H54 (cell line): ENCODE measurements at places on chromosomes 13 and 19.

DNA sequence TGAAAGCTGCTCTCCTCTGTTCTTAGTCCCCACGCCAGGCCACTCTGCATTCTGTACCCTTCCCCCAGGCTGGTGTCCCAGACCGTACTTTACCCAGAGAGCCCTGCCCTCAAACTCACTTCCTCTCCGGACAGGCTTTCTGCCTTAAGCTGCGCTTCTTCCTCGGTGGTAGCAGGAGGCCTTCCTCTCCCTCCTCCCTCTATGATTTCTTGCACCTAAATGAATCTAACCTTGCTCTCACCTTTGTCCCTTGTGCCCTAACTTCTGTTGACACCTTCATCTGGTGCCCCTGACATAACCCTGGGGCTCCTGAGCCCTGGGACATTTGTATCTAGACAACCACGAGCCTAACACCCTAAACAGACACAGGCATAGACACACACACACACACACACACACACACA is 29.6 kb upstream of the CEACAM21 start:
- no peak for DNase-seq

DNA sequence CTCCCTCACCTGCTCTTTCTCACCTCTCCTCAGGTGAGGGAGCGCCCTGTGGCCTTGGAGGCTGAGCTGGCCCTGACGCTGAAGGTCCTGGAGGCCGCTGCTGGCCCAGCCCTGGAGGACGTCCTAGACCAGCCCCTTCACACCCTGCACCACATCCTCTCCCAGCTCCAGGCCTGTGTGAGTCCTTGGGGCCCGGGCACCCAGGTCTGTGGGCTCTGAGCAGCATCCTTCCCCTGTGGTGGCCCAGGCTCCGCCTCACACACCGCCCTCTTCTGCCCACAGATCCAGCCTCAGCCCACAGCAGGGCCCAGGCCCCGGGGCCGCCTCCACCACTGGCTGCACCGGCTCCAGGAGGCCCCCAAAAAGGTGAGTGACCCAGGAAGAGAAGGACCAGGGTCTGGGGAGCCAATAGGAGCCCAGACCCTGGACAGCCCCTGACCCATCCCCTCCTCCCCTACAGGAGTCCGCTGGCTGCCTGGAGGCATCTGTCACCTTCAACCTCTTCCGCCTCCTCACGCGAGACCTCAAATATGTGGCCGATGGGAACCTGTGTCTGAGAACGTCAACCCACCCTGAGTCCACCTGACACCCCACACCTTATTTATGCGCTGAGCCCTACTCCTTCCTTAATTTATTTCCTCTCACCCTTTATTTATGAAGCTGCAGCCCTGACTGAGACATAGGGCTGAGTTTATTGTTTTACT is 1.9 kb downstream of the IFNL1 start:
- no peak for DNase-seq

DNA sequence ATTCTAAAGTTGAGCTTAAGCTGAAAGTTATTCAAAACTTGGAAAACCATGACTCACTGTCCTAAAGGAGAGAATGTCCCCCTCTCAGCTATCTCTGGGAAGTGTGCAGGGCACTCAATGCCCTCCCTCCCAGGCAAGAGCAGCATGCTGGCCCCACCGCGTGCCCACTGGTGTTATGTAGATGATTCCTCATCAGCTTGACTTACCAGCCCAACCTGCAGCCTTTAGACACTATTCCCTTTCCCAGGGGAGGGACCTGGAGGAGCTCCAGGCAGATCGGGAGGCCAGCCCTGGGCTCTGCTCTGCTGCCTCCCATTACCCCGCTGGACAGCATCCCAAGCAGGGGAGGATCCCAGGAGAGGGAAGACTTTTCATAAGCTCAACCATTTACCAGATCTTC is 124.6 kb downstream of the FGF14 start:
- no peak for DNase-seq

DNA sequence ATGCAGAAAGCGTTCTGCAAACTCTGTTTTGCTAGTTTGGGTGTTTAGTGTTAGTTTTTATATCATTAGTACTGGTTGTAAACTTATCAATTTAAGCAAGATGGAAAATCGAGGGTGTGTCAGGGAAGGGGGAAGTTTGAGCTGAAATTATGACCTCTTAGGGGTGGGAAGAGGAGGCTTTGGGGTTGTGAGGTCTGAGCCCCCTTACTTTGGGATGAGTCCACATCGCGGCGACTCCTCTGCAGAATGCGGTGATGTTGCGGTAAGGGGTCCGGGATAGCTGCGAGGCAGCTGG is 743 bp upstream of the NDUFS7 start:
- DNase-seq, result peak; percentile 69

GRCh38 chr13:50080203-50080910 is 65.1 kb downstream of the KCNRG start:
- no peak for DNase-seq

DNA sequence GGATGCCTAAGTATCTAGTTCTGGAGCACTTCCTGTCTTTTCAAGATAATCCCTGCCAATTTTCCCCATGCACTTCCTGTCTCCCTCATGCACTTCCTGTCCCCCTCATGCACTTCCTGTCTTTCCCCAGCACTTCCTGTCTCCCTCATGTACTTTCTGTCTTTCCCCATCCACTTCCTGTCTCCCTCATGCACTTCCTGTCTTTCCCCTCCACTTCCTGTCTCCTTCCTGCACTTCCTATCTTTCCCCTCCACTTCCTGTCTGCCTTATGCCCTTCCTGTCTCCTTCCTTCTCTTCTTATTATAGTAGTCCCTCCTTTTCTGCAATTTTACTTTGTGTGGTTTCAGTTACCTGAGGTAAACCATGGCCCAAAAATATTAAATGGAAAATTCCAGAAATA is 3.0 kb upstream of the TNNT1 start:
- no peak for DNase-seq

DNA sequence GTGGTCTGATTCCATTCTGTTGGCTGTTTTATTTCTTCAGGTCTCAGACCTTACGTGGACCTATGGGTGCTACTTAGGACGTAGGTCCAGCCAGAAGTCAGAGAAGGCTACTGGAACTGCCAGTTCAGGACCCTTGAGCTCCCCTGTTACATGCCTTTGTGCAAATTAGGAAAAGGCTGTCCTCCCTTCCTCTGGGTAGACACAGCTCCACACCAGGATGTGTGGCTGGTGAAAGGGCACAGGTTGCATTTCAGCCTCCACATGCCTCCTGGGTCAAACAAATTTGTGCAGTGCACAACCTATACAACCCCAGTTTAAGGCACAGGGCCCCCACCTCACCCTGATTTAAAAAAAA is 43.9 kb upstream of the MAP3K10 start:
- DNase-seq, result no peak

DNA sequence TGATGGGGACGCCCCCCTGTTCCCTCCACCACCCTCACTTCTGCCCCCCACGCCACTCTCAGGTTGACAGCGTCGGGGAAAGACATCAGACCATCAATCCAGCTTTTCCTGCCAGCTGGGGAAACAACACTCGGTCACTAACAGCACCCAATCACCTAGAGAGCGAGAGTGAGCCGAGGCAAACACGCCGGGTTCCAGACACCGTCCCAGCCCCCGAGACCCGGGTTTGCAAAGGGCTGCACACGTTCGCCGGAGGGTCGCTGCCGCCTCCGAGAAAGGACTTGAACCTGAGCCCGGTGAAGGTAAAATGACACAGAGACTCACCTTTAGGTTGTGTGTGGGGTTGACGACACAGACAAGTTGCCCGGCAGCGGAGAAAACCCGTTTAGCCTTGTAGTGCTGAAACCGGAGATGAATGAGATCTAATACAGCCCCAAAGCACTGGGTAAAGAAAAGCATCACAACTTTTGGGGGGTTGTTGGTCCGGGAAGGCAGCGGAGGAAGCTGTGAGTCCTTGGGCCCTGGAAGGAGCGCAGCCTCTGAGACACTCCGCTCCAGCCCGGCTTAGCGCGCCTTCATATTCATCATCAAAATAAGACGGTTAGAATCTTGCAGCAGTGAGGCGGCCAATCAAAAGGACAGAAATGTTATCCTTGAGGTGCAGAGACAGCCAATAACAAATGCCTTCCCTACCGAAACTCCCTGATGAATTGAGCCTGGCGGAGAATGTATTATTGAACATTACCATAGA is at the start of gene SIAH3:
TSS of gene SIAH3 (minus strand) at position 583 of the 751 bp plus-strand sequence. CDS start at position 459, 124 bp downstream.
- DNase-seq, result no peak

GRCh38 chr19:17520865-17521264 is 9.4 kb downstream of the PGLS start:
- no peak for DNase-seq

- DNase-seq, result peak; percentile 53
Observed at GRCh38 chr19:45863840-45864628, at the start of gene FOXA3. Gene FOXA3, plus strand, starts transcription at chr19:45864326. Its CDS starts 131 bp downstream, at chr19:45864457.

DNA sequence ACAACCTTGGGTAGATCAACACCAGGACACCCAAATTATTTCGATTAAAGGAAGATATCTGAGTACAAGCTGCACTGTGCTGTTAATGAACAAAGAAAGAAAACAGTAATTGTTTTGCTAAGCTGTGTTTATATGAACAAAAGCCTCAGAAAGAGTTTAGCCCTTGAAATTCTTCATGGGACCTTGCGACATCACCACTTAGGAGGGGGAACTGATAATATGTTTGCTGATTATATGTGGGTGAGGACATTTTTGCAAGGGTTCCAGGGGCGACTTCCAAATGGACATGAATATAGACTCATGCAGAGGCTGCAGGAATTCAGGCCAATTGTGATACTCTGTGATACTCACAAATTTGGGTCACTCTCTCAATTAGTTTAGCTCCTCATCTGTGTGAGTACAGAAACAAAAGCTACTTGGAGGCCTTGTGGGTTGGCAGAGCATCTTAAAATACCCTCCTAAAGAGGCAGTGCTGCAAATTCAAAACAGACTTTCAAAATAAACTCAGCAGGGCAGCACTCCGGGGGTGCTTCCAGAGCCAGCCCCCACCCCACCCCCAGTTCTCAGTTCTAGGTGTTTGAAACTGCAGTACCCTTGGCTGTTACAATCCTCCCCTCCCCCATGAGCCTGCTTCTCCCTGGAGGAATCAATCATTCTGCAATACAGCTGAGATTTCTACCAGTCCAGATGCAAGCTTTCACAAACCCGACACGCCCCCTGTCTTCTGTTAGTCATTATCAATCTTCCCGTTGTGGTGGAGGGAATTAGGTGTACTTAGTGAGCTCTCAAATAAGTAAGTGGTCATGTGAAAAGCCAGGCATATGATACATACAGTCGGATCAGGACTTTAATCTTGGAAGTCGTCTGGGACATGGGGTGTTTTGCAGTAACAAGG is 97.0 kb upstream of the MBNL2 start:
- DNase-seq, result no peak

DNA sequence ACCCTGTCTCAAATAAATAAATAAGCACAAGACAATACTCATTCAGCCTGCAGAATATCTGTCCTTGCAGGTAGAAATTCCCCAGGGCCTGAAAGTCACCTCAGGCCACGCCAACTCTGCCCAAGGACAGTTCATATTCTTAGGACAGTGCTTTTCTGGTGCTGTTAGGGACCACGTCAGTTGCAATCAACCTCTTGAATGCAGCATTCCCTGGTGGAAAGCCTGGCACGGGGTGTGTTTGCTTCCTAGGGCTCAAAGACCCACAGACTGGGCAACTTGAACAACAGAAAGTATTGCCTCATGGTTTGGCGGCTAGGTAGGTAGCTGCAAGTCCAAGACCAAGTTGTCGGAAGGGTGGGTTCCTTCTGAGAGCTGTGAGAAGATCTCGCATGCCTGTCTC is 160.3 kb downstream of the KCTD15 start:
- DNase-seq, result no peak

DNA sequence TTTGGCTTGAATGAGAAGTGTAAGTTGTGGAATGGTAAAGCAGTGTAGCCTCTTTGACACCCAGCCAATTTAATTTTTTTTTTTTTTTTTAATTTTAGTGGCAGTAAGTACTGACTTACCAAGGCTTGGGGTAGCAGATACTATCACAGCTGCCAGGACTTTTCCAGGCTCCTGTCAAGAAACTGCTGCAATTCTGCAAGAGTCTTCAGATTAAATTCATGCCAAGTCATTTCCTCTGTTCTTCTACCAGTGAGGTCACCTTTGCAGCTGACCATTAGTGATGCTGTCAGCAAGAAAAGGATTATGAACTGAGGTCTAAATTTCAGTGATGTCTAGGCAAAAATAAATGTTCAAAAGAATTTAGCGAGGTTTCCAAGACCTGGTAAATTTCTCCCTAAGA is 91.2 kb downstream of the GGACT start:
- DNase-seq, result peak; percentile 43
